ENCODE measurements at places on chromosomes 13 and 19.

- no peak for DNase-seq
Measured at GRCh38 chr19:11578258-11579142, 1.1 kb upstream of the ACP5 start.

DNA sequence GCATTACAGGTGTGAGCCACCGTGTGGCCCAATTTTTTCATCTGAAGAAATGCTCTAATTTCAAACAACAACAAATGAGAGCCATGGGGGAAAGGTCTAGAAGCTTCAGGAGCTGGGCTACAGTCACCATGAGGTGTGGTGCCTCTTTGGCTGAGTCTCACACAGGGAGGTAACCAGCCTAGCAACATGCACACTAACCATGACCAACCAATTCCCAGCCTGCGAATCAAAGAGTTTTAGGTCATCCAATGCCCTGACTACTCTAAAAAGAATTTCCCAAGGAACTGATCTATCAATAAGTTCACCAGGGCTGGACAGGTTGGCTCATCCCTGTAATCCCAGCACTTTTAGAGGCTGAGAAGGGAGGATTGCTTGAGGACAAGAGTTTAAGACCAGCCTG lies 29.9 kb downstream of the PBX4 start:
- no peak for DNase-seq

- no peak for DNase-seq
Measured at GRCh38 chr13:107070792-107071191, 502.9 kb upstream of the ARGLU1 start.

DNA sequence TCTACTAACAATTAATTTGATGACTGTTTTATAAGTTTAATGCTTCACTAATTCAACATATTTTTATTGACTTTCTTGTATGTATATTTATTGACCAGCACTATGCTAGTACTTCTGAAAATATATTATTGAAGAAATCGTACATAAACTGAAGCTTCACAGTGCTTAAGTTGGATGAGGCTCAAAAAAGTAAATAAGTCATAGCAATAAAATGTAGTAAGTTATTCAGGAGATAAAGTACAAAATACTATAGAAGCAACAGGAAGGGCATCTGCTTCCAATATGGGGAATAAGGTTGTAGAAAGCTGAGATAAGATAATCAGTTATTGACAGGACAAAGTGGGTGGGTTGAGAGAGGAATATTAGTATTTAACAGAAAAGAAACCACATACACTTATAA lies 944.9 kb upstream of the MIR17HG start:
- no peak for DNase-seq

DNA sequence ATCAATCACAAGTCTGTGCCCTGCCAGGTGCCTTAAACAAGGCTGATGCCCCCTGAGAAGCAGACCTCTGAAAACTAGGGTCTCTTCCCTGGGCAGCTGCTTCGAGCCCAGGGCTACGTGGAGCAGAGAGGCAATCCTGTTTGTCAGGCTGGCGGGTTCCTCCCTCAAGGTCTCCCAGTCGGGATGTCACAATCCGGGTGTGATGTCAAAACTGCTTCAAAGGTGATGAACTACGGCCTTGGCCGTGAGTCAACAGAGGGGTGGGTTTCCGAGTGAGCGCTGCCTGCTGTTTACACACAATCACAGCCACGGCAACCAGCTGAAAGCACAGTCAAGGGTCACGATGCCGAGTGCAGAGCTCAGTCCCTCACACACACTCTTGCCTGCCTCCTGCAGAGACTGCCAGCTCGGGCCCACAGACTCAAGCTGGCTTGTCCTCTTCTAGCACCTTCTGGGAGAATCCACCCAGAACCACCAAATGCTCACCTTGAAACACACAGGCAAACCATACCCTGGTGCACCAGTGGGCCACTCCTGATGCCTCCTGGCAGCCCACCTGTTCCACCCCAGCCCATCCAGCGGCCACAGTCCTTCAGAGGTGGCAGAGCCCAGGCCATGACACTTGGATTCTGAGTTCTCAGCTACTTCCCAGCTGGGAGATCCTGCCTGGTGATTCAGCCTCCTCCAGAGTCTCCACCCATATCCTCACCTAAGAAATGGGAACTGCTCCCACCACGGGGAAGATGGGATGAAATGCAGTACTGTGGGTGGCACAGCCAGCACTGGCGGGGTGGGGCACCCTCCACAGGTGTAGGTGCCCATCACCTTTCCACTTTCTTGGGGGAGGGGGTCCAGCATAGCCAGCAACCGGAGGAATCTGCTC lies 6.8 kb downstream of the ELL start:
- DNase-seq: no peak

- DNase-seq: no peak
Measured at GRCh38 chr19:19487950-19488874, 27.1 kb downstream of the TSSK6 start.

Measured in NCI-H446 (cell line).